Esophagus squamous epithelium (tissue), 5 donors: ENCODE measurements at places on chromosomes 11 and 22. TPM values are rescaled to one million over a fixed set of nuclear protein-coding genes. Genes with fewer than 3 reads are reported as not detected.

GRCh38 chr11:72621008-72621610, 53.1 kb downstream of the PDE2A start:
- no peaks in the 10 kb centered on the region for H3K27me3 ChIP-seq
- H3K27ac ChIP-seq, result no peak overlapping the region
- H3K4me1 ChIP-seq, result peaks cover 41% of the 10 kb centered on the region
- DNase-seq, result no peak
- no peak overlapping the region for H3K4me3 ChIP-seq

- no peak for DNase-seq
- H3K27me3 ChIP-seq, result peaks cover 93% of the 10 kb centered on the region
- H3K27ac ChIP-seq, result no peak overlapping the region
Measured at GRCh38 chr22:43878831-43879550, 12.8 kb downstream of the PNPLA5 start.

GRCh38 chr11:34940026-34940677, 23.7 kb downstream of the PDHX start:
- DNase-seq, result no peak
- H3K4me3 ChIP-seq, result no peak overlapping the region
- no peak overlapping the region for H3K27ac ChIP-seq
- no peaks in the 10 kb centered on the region for H3K36me3 ChIP-seq
- H3K4me1 ChIP-seq, result no peaks in the 10 kb centered on the region

DNA sequence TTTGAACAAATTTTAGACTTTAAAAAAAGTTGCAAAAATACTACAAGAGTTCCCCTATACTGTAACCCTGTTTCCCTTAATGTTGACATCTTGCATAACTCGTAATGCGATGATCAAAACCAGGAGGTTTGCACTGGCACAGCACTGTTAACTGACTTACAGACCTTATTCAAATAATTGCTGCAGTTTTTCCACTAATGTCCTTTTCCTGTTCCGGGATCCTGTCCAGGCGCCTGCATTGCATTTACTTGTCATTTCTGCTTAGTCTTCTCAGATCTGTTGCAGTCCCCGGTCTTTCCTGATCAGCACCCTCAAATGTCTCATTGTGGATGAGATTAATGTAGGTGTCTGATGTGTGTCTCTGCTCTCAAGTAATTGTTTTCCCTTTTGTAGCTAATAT, 32.0 kb downstream of the APLP2 start:
- H3K27me3 ChIP-seq, result no peaks in the 10 kb centered on the region
- no peak overlapping the region for H3K27ac ChIP-seq
- no peaks in the 10 kb centered on the region for H3K36me3 ChIP-seq
- DNase-seq, result no peak
- H3K4me1 ChIP-seq, result peaks cover 15% of the 10 kb centered on the region
- H3K4me3 ChIP-seq, result no peak overlapping the region

Gene CEP126
- 0.45 TPM for total RNA-seq
